ENCODE measurements at places on chromosomes 13 and 19.

GRCh38 chr13:42992764-42993122 is 702 bp upstream of the EPSTI1 start:
- DNase-seq: no peak

- DNase-seq: no peak
These were observed 19.7 kb downstream of the FBXL12 start for GRCh38 chr19:9799162-9799561.

- no peak for DNase-seq
These were observed 25.3 kb downstream of the FXYD5 start for GRCh38 chr19:35179830-35180229.

DNA sequence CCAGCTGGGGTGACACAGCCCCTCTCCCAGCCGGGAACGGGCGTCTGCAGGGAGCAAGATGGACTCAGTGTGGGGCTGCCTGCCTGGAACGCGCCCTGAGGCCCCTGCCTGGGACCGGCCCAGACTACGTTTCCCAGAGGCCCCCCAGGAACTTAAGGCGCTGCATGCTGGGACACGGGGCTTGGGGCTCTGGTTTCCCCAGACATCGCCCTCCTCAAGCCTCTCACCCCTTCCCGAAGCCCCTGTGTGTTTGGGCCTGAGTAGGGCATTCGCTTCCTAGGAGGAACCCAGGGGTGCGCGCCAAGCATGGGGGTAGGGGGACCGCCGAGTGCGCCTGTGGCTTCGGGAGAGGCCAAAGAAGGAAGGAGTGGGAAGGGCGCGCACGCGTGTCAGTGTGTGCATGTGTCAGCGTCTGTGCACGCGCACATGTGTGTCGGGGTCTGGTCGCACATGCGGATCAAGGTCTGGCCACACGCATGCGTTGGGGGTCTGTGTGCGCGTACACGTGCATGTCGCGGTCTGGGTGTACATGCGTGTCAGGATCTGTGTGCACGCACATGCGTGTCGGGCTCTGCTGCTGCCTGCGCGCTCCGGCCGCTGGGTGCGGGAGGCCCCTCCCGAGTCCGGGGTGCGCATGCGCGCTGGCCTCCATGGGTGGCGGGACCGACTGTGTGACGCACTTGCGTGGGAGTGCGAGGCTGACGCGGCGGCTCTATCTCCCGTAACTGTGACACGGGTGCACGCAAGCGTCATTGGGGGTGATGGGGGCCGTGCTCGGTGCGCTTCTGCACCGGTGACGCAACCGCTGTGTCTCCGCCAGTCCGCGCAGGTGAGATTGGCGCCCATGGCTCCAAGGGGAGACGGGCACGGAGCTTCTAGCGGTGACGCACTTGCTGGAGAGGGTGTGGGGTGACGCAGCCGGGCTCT is 16.2 kb downstream of the ZNF331 start:
- DNase-seq: peak; percentile 85

DNA sequence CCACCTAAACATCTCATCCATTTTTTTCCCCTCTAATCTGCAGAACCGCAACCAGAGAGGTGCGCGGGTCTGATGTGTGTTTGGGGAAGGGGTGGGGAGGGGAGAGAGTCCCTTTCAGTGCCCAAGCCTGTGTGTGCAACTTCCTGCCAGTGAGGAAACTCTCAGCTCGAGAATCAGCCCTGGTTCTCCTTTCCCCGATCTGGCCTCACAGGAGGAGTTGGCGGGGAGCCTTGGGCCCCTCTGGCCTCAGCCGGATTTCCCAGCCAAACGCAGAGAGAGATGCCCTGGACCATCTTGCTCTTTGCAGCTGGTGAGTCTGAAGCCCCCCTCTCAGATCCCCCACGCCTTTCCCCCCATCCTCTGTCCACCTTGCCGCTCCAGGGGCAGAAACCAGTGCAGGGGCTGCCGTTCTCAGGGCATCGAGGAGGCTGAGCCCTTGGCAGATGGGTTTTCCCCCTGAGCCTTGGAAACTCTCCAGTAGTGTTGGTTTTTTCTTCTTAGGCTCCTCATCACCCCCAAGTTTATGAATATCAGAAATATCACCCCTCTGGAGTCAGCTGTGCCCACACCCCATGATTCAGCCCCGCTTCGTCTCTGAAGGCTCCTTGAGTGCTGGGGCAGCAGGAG is at the start of gene C19orf38:
TSS of gene C19orf38 (plus strand) at position 186 of the 627 bp plus-strand sequence. CDS start at position 280, 94 bp downstream.
- DNase-seq: no peak

DNA sequence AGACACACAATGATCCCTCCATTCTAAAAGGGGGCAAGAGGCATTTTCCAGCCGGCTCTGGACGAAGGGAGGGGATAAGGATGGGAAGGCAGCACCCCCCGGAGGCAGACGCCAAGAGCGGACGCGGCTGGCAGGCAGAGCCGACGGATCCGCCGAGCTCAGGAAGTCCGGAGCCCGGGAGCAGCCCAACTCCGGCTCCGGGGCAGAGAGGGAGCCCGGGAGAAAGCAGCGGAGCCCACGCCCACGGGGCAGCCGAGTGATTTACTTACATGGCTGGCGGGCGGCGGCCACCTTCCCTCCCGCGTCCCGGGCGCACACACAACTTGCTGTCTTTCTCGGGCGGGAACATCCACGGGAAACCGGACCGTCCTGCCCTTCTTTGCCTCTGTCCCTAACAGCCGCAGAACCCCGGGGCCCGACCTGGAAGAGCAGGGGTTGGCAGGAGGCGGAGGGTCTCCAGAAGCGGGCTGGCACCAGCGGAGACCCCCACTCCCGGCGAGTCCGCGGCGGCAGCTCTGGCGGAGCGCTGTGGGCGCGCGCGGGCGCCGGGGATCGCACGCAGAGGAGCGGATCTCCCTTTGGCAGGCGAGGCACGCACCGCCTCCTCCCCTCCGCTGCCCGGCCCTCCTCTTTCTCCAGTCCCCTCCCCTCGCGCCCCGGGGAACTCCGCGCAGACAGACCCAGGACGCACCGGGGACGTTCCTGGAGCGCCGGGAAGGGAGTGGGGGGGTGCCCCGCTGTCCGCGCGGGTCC is at the start of gene LHFPL6:
TSS of gene LHFPL6 (minus strand) at position 580 of the 753 bp plus-strand sequence.
- DNase-seq: peak; percentile 94

DNA sequence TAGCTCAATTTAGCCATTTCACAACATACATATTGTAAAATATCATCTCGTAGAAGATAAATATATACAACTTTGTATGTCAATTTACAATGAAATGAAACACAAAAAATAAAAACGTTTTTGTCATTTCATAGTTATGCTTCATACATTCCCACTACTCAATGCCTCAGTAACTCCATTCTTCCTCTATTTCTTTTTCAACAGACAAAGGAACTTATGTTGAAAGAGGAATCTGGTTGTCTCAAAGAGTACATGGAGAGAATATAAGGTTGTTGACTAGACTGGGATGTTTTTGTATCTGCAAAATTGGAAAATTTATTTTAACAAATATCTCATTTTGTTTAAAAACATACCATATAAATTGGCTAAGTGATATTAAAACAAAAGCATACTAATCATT is 12.8 kb downstream of the KCTD12 start:
- no peak for DNase-seq

- DNase-seq: no peak
These were observed 819.2 kb downstream of the LIG4 start for GRCh38 chr13:107395927-107396662.

DNA sequence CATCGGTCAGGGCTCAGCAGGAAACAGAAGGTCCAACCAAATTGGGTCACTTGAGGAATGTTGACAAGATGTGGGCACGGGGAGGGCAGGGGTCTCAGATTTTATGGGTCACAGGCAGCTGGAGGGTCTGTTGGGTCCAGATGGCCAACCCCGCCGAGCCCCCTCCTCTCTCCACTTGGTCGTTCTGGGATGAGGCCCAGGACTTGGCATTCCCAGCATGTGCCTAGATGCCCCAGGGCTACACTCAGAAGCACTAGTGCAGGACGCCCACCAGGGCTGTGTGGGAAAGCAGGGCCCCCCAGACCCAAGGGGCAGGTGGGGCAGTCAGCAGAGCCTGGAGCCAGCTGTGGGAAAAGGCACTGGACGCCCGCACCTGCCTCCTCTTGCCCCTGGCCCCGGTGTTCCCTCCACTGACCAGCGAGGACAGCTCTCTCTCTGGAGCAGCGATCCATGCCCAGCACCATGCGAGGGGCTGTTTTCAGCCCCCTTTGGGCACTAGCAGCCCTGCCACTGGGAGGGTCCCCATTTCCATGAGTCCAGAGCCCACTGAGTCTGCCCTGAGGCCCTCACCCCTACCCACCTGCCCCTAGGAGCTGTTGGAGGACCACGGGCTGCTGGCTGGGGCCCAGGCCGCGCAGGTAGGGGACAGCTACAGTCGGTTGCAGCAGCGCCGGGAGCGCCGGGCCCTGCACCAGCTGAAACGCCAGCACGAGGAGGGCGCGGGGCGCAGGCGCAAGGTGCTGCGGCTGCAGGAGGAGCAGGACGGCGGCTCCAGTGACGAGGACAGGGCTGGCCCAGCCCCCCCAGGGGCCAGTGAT is 26.0 kb downstream of the DHX34 start:
- DNase-seq: no peak

DNA sequence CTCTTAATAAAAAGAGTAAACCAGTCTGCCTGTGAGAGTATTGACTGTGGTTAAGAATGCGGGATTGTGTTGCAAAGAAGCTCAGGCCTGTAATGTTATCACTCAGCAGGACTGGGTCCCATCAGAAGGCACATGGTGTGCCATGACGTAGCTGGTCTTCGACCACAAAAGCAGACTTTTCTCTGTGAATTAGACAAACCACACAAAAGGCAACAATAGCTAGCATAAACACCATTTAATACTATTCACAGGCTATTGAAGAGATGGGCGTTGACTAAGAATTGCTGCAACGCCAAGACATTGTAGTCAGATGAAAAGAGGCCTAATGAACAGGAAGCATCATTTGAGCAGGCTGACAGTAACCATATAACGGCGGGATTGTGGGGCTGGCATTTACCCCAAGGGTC is 235.6 kb upstream of the SOX21 start:
- no peak for DNase-seq

DNA sequence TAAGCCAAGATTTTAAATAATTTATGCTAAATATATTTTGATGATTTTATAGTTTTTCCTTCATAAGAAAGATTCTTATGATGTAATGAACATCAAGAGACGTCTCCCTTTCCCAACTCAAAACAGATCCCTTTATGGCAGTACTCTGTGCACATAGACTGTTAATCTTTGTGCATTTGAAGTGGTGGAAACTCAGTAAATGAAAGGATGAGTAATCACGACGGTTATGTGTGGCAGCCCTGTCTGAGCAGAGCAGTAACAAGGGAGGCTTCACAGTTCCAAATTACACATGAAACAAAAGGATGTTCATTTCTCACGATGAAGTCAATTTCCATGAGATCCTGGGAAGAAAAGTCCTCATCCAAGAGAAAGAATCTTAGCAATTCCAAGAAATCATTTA is 498.1 kb downstream of the KLF5 start:
- DNase-seq: no peak

DNA sequence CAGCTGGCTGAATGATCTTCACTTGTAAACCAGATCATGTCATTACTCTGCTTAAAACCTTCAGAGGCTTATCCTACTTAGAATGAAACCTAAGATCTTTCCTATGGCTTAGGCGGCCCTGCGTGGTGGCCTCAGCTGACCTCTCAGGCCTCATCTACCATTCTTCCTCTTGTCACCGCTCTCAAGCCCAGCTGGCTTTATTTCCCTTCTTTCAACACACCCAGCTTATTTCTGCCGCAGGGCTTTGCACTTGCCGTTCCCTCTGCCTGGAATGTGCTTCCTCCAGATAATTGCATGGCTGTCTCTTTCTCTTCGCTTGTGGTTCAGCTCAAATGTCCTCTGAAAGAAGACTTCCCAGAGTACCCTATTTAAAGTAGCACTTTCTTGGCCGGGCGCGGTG is 3.6 kb upstream of the ASF1B start:
- no peak for DNase-seq

DNA sequence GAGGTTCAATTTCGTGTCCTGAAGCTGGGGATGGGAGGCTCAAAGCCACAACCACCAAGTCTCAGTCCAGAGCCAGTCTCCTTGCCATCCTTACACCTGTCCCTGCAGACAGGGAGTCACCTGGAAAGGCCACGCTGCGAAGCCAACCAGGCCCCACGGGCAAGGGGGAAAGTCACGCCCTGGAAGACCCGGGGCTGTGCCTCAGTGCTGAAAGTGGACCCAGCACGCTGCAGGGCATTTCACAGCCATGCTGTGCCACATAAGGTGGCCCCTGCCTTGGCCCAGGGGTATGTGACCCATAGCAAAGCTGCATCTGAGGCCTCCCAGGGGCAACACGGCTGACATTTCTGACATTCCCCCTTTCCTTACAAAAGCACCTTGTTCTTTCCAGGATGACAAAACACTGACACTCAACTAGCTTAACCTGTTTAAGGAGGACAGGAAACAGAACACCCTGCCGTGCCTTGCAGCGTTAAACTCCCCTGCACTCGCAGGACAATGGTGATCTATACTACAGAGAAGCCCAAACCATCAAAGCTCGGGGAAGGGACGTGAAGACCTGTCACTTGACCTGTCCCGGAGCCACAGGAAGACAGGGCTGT is 14.8 kb downstream of the CHERP start:
- DNase-seq: no peak

DNA sequence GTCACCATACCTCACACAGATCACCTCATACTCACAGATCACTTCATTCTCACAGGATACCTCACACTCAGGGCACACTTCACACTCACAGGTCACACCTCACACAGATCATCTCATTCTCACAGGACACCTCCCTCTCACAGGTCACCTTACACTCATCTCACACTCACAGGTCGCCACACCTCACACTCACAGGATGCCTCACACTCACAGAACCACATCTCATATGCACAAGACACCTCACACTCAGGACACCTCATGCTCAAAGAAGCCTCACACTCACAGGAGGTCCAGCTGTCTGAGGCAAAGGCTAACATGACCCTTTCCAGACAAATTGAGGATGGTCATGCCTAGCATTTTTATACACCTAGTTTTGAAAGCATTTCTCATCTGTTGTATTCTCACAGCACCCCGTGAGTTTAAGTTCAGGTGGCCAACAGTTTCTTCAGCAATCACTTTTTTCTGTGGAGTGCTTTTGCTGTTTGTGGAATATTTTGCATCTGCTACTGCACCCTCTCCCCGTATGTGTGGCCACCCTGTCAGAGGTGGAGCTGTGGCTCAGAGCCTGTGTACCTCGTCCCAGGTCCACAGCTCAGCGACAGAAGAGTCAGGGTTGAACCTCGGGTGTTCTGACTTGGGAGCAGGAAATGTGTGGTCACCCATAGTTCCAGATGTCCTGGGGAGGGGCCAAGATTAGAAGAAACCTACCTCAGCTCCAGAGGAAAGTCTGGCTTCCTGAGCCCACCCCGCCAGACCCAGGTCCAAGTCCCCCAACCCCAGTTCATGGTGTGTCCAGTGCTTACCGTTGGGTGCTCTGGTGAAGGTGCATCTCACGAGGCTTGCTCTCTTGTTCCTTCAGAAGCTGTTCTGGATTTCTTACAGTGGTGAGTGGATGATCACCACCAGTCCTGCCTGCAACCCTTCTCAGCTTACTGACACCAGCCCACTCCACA is 7.6 kb downstream of the F7 start:
- DNase-seq: no peak

DNA sequence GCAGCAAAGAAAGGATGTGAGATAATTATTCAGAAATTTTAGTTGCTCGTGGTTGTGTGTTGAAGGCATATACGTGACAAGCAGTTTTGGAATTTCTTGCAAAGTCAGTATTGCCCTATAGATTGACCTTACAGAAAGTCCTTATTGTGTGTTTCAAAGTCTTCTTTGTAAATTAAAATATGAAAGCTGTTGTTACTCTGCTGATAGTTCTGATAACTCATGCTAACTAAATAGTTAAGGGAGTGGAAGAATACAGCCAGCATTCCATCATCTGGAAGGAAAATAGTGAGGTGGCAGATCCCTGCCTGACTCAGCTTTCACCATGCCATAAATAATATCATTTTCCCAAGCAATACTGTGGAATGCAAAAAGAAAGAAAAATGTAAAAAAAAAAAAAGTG is 27.2 kb downstream of the WASF3 start:
- no peak for DNase-seq

- DNase-seq: no peak
These were observed 26.8 kb upstream of the CEACAM21 start for GRCh38 chr19:41548954-41549688.
